ENCODE measurements at places on chromosomes 6 and 20. TPM values are rescaled to one million over a fixed set of nuclear protein-coding genes. Genes with fewer than 3 reads are reported as not detected.

DNA sequence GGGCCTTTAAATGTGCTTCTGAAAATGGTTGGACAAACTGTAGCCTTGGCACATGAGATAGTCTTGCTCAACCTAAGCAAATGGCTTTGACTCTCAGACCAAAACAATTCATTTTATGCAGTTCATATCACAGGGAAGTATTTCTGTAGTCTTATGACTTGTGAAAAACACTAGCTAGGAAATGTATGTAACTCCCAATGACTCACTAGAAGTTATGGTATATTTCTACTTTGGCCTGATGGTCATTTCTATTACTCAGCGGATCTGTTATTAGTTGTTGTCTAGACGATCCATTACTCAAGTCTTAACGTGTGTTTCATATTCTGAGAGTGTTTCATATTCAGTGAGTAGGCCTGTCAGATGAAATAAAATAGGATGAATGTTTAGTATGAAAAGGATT is 1333.5 kb downstream of the KHDRBS2 start:
- no peak overlapping the region for H3K27ac ChIP-seq
- no peaks in the 10 kb centered on the region for H3K4me1 ChIP-seq
- no peaks in the 10 kb centered on the region for H3K36me3 ChIP-seq
- H3K4me3 ChIP-seq: no peak overlapping the region
- no peak for DNase-seq

PTCHD4 gene
- total RNA-seq: not detected

- peaks cover 14% of the 10 kb centered on the region for H3K4me1 ChIP-seq
- peak overlapping the region; percentile 40 for H3K4me3 ChIP-seq
- no peaks in the 10 kb centered on the region for H3K27me3 ChIP-seq
- peak; percentile 50 for DNase-seq
- no peak overlapping the region for H3K27ac ChIP-seq
These were observed 609 bp downstream of the OGFRL1 start for GRCh38 chr6:71289039-71289801.

FAM83C gene
- total RNA-seq: not detected

- no peak overlapping the region for H3K27ac ChIP-seq
- no peak for DNase-seq
- no peaks in the 10 kb centered on the region for H3K4me1 ChIP-seq
- H3K27me3 ChIP-seq: no peaks in the 10 kb centered on the region
These were observed 58.0 kb downstream of the BLOC1S5 start for GRCh38 chr6:8006208-8006607.

DNA sequence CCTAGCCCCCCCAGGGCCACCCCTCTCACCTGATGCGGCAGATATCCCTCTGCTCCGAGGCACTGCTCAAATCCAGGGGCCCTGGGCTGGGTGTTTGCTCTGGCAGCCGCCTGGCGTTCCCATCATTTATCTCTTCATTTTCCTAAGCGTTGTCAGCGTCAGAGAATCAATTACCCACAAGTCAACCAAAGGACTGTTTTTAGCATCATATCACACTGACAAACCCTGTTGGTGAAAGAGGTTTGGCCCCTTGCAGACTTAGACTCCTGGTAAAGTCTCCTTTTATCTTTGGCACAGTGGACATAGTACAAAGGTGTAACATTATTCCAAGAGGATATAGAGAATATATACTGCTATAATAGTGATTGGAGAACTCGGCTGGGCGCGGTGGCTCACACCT is at the start of gene GHRH:
Gene GHRH (minus strand): TSS at position 101 of the 400 bp plus-strand sequence. CDS start 4,925 bp downstream, outside the sequence.
- H3K4me3 ChIP-seq: no peak within 1 kb of the TSS
- H3K4me1 ChIP-seq: no peaks in the 10 kb centered on the region
- no peaks in the 10 kb centered on the region for H3K36me3 ChIP-seq
- H3K27ac ChIP-seq: no peak within 1 kb of the TSS
- H3K27me3 ChIP-seq: peaks cover 9% of the 10 kb centered on the region

DNA sequence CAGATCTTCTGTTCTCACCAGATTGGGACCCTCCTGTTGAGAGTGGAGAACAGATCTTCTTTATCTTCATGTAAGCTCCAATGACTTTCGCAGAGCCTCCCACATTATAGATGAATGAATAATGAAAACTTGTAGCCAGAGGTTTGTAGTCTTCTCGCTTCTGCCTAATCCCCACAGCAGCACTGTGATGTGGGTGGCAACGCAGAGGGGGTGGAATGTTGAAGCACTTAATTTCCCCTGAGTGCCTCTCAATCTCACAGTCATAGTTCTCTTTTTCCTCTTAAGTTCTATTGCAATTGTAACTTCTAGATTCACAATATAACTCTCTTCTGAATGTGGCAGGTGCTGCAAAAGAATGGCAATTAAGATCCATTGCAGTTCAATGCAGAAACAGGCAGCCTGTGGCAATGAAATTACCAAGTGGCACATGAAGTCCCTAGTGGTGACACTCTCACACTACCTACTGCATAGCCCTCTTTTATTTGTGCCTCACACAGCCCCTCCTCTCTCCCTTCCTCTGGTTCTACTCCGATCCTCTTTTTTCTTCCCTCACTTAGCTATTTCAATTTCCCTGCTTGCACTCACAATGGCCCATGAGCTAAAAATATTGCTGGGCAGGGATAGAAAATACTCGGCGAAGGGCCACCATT is 281.9 kb downstream of the UBE3D start:
- no peak overlapping the region for H3K27ac ChIP-seq
- H3K4me1 ChIP-seq: no peaks in the 10 kb centered on the region

DNA sequence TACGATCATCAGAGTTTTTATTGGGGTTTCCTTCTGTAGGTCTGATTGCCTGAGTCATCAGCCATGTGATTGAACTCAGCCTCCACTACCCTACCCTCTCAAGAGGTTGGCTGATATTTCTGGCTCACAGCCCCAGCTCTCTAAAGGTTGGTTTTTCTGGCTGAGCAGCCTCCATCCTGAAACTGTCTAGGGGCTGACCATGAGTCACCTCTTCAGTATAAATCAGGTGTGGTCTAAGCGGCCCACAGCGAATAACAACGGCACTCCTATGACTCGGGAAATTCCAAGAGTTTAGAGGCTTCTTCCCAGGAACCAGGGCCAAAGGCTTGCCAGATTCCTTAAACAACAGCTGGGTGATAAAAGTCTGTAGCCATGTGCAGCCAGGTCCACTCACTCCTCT is 115.5 kb downstream of the SOD2 start:
- H3K27ac ChIP-seq: no peak overlapping the region
- no peak overlapping the region for H3K4me3 ChIP-seq
- H3K27me3 ChIP-seq: no peaks in the 10 kb centered on the region
- no peaks in the 10 kb centered on the region for H3K36me3 ChIP-seq
- DNase-seq: no peak

GRCh38 chr6:159169557-159170332 is 545 bp downstream of the FNDC1 start:
- no peak for DNase-seq
- no peak overlapping the region for H3K4me3 ChIP-seq
- H3K4me1 ChIP-seq: peaks cover 6% of the 10 kb centered on the region
- no peak overlapping the region for H3K27ac ChIP-seq

DNA sequence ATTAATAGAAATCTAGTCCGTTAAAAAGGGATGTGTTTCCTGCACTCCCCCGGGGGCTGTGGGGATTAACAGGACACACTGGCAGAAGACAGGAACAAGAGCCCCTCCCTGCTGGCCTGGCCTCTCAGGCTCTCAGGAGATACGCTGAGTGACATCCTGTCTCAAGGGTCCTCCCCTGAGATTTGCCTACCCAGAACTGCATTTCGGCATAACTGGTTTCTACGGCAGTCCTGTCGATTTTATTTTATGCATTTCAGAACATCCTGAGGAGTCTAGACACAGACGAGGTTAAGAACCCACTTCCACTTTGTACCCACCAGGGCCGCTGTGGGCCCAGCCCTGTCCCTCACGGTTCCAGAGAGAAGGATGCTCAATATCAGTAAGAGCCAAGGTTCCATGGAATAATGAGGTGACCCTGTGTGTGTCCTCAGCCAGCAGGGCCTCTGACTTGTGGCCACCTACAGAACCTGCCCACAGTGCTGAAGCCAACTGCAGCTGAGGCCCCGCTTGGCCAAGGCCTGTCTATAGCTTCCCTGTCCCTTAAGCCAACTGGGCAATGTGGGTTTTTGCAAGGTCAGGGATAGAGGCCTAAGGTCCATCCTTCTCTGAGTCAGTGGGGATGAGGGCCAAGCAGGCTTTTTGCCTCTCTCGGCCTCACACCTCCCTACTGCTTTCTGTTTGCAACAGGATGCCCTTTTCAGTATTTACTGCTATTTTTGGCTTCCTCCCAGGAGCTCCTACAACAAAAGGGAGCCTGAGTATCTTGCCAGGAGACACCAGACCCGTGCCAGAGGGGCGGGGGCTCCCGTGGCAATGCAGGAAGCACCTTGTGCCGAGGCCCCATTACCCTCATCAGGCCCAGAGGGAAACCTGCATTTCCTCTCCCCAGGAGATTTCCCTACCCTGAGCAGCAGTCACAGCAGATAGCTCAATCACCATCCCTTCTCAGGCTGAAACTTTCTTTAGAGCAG is 14.7 kb downstream of the UQCC2 start:
- peaks cover 22% of the 10 kb centered on the region for H3K36me3 ChIP-seq
- H3K4me1 ChIP-seq: peaks cover 70% of the 10 kb centered on the region
- H3K27ac ChIP-seq: peak overlapping the region; percentile 22
- no peaks in the 10 kb centered on the region for H3K27me3 ChIP-seq
- DNase-seq: no peak

SLC44A4 gene
- total RNA-seq: not detected

CNR1 gene
- not detected for total RNA-seq

DNA sequence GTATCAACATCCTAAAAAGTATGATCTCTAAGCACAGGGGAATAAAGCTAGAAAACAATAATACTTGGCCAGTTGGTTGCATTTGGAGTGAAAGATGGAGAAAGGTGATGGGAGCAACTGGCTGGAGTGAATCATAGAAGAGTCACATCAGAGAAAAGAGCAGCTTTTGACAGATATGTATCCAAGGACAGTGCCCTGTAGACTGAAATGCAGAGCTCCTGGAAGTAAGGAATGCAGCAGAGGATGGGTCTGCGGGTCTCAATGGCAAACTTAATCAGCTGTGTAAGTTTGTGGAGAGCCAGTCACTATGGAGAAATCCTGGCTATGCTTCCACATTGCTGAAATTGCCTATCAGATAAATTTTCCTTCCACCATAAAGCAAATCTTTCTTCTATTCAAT is 253.6 kb upstream of the PRND start:
- H3K36me3 ChIP-seq: no peaks in the 10 kb centered on the region
- no peak overlapping the region for H3K27ac ChIP-seq
- no peak for DNase-seq
- no peak overlapping the region for H3K4me3 ChIP-seq
- no peaks in the 10 kb centered on the region for H3K4me1 ChIP-seq

SNAI1 gene
- 0.42 TPM for total RNA-seq

DNA sequence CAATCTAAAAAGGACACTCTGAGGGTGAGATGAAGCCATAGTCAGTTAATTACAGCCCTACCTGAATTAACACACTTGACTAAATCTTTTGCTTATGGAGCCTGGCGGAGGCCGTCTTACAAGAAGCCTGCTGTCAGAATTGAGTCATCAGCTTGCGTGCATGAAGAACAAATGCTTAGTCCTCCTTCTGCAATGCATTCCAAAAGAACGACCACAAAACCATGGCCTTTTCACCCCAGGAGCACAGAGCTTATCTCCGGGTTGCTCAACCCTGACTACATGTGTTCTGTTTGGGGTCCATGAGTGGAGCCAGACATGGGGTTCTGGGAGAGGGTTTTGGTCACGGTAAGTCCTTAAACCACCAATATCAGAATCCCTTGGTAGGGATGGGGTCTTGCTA is 318.1 kb downstream of the CLIC5 start:
- no peaks in the 10 kb centered on the region for H3K36me3 ChIP-seq
- H3K4me1 ChIP-seq: no peaks in the 10 kb centered on the region
- no peak overlapping the region for H3K4me3 ChIP-seq
- no peak for DNase-seq
- no peak overlapping the region for H3K27ac ChIP-seq

Data from CD8-positive, alpha-beta memory T cell (primary cell).